ENCODE measurements at places on chromosomes 6 and 20. TPM values are rescaled to one million over a fixed set of nuclear protein-coding genes. Genes with fewer than 3 reads are reported as not detected.

DNA sequence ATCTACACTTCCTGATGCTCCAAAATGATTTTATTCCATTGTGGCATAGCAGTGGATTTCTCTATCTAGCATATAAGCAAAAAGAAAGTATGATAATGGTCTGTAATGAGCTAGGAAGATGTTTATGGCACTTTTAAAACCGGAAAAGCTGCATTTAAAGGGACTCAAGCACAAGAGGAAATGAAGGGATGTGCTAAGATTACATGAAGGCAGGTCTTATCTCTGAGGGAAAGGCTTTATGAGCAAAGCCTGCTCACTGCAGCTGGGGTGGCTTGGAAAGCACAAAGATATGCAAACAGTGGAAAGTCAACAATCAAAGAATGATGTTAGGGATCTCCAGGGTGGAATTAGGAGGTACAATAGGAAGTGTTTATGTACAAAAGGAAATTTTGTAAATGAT is 138.2 kb downstream of the TENT5A start:
- no peak for DNase-seq

GRCh38 chr6:157956171-157956730 is 25.4 kb upstream of the SYNJ2 start:
- DNase-seq: no peak

DNA sequence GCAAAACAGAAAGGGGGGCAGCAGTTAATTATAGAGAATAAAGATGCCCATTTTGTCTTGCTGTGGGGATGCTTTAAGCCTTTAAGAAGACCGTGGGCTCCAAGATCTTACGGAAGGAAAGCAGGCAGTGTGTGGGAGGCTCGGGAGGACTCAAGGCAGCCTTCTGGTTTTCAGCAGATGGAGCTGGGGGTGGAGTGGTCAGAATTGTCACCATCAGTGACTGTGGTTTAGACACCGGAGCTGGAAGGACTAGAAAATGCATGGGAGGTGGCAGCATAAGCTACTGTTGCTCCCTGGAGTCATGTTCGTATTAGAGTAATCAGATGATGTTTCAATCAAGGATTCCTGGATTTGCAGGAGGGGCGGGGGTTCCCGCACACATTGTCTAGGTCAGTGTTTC is 3.7 kb downstream of the PHACTR1 start:
- no peak for DNase-seq

DNA sequence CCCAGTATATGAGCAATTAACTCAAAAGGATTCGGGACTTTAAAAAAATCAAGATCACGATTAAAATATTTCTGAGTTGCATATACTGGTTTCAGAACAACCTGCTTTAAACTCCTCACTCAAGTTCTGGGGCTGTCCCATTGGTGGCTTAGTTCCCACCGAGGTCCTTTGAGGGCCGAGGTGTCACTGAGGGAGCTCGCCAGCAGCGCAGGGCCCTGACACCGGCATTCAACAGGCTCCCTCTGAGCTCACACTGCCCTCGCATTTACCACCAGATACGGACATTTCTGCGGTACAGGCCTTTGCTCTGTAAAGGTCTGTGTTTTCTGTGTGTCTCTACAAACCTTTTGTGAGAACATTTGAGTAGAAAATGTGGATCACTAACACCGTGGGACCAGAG is 24.4 kb upstream of the BNIP5 start:
- no peak for DNase-seq

DNA sequence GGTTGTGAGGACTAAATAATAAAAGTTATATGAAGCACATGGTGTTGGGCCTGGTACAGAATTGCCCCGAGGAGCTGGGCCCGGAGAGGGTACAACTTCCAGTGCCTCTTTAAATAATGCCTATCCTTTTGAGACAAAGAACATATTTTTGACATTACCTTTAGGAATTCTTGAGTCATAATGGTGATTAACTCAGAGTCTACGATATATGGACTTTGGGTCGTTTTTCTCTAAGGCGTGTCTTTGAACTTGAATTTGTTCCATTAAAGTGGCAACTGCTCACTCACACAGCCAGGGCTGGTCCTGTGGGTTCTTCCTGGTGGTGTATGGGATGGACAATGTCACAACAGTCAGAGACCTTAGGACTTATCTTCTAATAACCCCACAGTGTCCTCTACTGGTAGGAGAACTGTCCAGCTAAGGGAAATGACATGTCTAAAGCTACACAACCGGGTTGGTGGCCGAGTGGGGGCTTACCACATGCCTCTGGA is 106.5 kb downstream of the CDC5L start:
- DNase-seq: no peak

GRCh38 chr6:142773859-142774648 is 170.9 kb downstream of the HIVEP2 start:
- no peak for DNase-seq

DNA sequence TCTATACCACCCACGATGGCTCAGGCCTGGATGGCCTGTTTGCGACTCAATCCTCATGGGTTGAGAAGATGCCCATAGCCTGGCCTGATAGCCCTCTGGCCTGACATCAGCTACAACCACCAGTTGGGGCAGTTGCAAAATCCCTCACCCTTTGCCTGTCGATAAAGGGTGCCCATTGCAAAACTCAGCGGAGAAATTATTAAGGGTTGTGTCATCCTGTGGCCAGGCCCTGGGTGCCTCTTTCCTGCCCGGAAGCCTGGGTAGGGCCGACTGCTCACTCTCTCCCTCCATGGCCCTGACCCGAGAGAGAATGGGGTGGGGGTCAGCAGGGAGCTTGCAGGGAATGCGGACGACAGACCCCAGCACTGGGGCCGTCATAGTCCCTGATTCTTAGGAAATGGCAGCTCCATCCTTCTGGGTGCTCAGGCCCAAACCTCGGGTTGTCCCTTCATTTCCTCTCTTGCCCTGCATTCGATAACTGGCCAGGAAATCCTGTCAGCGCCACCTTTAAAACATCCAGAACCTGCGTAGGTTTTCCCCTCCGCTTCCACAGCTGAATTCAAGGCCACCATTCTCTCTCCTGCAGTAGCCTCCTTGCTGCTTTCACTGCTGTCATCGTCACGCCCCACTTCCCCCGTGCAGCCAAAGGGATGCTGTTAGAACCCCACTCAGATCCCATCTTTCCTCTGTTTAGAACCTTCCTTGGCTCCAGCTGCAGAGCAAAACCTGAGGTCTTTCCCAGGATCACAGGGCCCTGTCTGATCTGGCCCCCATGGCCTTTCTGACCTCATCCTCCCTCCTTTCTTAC is 31.1 kb downstream of the CEBPB start:
- no peak for DNase-seq

DNA sequence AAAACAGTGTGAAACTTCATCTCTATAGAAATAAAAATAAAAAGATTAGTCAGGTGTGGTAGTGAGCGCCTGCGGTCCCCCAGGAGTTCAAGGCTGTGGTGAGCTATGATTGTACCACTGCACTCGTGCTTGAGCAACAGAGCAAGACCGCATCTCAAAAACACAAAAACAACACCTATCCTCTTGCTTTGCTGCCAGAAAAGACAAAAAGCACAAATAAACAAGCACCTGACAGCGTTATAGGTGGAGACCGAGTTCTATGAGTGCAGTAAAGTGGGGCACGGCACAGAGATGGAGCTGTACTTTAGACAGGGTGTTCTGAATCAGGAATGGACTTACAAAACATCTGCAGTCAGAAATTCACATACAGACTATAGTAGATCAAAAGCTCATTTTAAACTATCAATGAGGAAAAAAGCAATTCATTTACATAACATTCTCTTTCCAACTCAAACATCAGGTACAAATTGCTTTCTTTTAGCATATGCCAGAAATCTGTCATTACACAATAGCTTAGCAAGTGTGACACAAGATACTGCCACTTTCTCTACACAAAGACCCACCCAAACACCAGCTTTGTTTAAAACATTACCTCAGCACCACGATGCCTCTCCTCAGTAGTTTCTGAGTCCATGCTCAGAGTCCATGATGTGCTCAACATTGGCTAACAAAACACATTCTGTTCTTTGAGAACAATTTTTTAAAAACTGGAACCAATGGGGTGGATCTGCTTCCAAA is 10.1 kb downstream of the EZR start:
- no peak for DNase-seq

- DNase-seq: no peak
Observed at GRCh38 chr6:168078943-168079405, at the start of gene FRMD1. TSS of gene FRMD1 (minus strand) at chr6:168079212. CDS start at chr6:168079094, 118 bp downstream.

DNA sequence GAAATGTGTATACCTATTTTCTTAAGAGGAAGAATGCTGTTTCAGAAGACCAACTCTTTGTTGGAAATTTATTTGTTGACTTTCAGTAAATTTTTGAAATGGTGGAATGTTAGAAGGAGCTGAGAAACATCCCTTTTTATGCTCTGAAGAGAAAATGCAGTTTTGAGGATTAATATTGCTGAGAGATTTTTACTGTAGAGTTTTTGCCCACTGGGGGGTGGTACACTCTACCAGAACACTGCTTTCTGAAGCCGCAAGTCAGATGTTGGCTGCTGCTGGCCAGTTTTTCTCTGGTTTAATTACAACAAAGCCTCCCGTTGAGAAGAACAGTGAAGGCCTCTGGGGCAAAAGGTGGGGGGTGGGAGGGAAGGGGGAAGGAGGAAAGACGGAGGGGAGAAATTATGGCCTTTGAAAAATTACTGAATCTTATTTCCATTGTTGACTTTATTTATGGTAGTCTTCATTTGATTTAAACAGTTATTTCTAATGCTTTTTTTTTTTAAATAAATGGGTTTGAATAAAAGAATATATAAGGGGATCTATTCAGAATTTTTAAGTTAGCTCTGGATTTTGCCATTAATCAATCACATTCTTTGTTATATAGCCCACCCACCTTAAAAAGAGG is 3.0 kb downstream of the FLRT3 start:
- DNase-seq: peak; percentile 43

- no peak for DNase-seq
Observed at GRCh38 chr20:23596579-23597250, 9.0 kb downstream of the CST9 start.

- no peak for DNase-seq
Observed at GRCh38 chr20:34112600-34113101, 608 bp upstream of the EIF2S2 start.

DNA sequence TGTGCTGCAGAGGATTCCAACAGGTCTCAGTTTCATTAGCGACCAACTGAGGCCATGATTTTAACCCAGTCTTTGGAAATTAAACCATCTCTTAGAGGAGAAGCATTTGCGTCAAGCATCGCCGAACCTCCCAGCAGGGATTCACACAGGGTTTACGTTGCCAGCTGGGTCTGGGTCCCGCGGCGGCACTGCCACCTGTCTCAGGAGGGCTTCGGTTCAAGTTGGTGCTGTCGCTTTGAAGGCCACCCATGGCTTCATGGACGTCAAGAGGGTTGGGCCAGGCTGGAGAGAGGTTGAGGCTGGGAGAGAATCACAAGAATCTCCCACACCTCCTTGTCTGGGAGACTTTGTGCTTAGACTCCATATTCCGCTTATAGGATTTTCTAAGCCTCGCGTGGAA is 43.0 kb upstream of the FRMD1 start:
- no peak for DNase-seq

DNA sequence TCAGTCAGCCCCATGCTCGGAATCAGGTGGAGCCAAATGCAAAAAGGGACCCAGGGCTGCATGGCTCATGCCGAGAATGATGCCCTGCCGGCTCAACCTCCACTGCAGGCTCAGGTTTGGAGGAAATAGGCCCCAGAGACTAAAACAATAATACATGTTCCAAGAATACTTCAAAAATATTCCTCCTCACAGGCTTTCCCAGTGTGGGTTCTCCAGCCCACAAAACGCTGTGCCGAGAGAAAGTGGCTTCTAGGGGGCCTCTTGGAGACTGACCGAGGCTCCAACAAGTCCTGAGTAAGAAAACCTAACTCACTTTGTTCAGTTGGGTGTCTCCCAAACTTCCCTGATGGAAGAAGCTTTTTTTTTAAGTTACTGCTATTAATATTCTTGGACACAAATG is 73.9 kb downstream of the BANF2 start:
- no peak for DNase-seq

GRCh38 chr6:77462359-77463307 is 658 bp downstream of the HTR1B start:
- no peak for DNase-seq

DNA sequence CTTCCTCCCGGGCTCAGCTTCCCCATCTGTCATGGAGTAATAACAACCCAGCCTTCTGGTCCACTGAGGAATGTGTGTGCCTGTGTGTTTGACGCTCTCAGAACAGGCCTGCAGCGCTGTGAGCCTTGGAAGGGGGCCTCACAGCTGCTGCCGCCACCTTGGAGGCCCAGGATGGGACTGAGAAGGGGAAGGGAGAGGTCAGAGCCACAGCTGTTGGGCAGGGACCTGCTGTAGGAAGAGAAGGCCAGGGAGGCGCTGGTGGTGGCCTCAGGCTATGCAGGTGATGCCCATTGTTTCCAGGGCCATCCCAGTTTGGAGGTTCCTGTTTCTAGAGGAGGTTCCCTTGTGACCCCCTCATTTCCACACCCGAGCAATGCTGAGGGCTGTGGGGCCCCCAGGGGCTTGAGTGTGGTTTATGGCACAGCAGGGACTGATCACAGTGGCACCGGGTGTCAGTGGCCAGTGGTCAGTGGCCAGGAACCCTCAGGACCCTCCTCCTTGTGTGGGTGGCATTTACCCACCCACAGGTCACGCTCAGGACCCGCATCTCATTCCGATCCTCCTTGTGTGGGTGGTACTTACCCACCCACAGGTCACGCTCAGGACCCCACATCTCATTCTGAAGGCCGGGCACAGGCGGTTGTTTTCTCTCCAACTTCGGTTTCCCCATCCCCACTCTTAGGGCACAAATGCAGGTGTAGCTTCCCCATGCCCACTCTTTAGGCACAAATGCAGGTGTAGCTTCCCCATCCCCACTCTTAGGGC is 14.0 kb downstream of the TPD52L2 start:
- no peak for DNase-seq

DNA sequence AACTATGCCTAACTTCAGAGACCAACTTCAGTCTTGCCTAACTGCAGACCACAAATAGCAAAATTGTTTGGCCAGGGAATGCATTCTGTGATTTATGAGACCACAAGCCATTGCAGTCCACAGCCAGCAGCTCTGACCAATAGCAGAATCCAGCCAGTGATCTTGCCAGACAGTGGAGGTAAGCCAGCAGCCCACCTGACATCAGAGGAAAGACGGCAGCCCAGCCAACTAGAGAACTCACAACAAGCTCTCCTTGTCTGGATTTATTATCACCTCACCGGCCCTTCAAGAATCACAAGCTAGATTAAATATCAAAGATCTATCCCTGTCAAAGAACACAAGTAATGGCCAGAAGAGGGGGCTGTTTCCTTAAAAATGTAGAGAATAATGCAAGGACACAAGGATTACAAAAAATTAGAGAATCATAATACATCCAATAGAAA is 66.5 kb upstream of the SLC35F1 start:
- DNase-seq: no peak

DNA sequence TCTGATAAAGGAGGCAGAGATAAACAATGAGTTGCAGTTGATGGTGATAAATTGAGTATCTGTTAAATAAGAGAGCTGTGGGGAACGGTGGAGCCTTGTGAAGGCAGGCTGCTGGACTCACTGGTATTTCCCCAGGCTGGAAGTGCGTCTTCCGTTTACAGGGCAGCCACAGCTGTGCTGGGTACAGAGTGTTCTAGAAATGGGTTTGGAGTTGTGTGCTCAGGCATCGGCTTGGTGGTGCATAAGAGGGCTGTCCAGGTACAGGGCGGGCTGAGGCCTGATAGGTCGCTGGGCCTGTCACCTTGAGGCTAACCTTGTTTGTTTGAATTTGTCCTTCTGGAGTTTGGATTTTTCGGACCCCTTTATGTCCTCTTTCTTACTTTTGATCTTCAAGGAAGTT is 39.3 kb downstream of the ARID1B start:
- no peak for DNase-seq

Gene TNFAIP3
- polyA plus RNA-seq: 15.5 TPM

Gene DNAAF9
- 14.6 TPM for polyA plus RNA-seq

Gene TSHZ2
- 9.0 TPM for polyA plus RNA-seq

Gene EEF1E1
- polyA plus RNA-seq: 20.4 TPM

Gene TMEM244
- 0.27 TPM for polyA plus RNA-seq

Gene CD83
- polyA plus RNA-seq: 6.8 TPM

Gene CYP39A1
- 1.3 TPM for polyA plus RNA-seq

Gene SHLD1
- polyA plus RNA-seq: 9.2 TPM

Data from forelimb muscle (tissue), 1 donor.